Activated CD4-positive, alpha-beta T cell treated with anti-CD3 and anti-CD28 coated beads, Interleukin-2, amount 10 ng/mL, durations not matched to agents 24 days and 14 days (primary cell): ENCODE measurements at places on chromosomes 16 and 17. TPM values are rescaled to one million over a fixed set of nuclear protein-coding genes. Genes with fewer than 3 reads are reported as not detected.

The DPEP2 gene
- 1.7 and 2.3 TPM in 2 replicates for total RNA-seq

The CTRB1 gene
- total RNA-seq = not detected in 2 replicates

The SLC38A8 gene
- total RNA-seq = not detected in 2 replicates

- DNase-seq = no peak
- no peaks in the 10 kb centered on the region for H3K4me1 ChIP-seq
- no peak overlapping the region for H3K4me3 ChIP-seq
- no peaks in the 10 kb centered on the region for H3K27me3 ChIP-seq
- no peak overlapping the region for H3K27ac ChIP-seq
These were observed 45.0 kb downstream of the KCNJ16 start for GRCh38 chr17:70119983-70120382.

DNA sequence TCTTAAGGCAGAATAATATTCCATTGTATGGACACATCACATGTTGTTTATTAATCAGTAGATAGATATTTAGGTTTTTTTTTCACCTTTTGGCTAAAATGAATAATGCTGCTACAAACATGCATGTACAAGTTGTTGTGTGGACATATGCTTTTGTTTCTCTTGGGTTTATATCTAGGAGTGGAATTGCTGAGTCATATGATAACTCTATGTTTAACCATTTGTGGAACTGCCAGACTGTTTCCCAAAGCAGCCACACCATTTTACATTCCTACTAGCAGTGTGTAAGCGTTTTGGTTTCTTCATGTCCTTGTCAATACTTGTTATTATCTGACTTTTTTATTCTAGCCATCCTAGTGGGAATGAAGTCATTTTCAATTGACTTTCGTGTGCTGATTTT is 21.3 kb downstream of the CYLD start:
- H3K36me3 ChIP-seq = peaks cover 79% of the 10 kb centered on the region
- H3K4me1 ChIP-seq = peaks cover 61% of the 10 kb centered on the region
- no peaks in the 10 kb centered on the region for H3K27me3 ChIP-seq
- H3K4me3 ChIP-seq = no peak overlapping the region
- DNase-seq = no peak
- H3K27ac ChIP-seq = peak overlapping the region; percentile 46

DNA sequence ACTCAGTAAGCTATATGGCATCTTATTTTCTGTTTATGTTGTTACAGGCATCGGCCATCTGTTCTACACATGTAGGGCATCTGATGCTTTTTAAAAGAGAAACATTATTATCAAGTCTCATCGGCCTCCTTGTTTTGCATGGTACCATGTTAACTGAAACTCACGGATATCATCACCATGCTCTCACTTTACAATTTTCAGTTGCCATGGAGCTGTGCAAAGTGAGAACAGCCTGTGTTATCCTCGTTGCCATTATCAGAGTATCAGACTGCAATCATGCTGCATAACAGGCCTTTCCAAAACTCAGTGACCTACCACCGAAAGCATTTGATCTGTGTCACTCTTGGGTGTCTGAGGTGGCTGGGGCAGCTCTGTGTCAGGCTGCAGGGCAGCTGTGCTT is 110.3 kb downstream of the C17orf67 start:
- no peak for DNase-seq
- H3K36me3 ChIP-seq = no peaks in the 10 kb centered on the region
- no peaks in the 10 kb centered on the region for H3K4me1 ChIP-seq
- H3K27ac ChIP-seq = no peak overlapping the region
- peaks cover 5% of the 10 kb centered on the region for H3K27me3 ChIP-seq
